Colonic mucosa (tissue), 4 donors: ENCODE measurements at places on chromosomes 5 and 9. TPM values are rescaled to one million over a fixed set of nuclear protein-coding genes. Genes with fewer than 3 reads are reported as not detected.

The BAAT gene
- not detected for total RNA-seq

The TMOD1 gene
- total RNA-seq = 1.0 TPM

The PTGES gene
- 2.6 TPM for total RNA-seq

DNA sequence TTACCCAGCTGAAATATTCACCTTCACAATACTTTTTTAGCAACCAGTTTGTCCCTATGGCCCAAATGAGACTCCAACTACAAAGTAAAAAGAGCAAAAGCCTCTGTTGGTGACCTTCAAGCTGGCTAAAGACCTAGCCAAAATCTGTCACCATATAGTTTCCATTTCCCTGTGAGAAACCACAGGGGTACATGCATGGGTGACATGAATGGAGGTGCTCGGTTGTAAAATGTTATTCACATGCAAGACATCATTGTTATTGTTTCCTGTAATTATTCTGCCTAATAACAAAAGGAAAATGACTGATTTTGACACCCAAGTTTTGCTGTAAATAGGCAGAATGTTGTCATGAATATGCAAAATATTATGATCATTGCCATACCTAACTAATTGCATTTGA is 285.3 kb downstream of the ZNF608 start:
- no peak for DNase-seq

DNA sequence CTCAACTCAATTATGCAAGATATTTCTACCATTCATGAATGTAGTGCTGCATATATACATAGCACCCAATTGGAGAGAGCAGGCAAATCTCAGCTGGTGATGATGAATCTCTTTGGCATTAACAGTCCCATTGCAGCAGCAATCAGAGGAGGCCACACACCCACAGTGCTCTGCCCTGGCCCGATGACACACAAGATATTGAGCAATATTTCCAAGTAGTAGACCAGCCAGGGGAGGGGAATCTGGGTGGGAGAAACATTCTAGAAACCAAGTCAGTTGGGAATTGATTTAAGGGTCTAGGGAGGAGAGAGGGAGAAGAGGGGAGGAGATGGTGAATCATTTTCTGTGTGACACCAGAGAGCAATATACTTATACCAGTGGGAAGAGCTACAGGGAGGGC is 14.9 kb upstream of the C5orf63 start:
- DNase-seq = peak; percentile 29

DNA sequence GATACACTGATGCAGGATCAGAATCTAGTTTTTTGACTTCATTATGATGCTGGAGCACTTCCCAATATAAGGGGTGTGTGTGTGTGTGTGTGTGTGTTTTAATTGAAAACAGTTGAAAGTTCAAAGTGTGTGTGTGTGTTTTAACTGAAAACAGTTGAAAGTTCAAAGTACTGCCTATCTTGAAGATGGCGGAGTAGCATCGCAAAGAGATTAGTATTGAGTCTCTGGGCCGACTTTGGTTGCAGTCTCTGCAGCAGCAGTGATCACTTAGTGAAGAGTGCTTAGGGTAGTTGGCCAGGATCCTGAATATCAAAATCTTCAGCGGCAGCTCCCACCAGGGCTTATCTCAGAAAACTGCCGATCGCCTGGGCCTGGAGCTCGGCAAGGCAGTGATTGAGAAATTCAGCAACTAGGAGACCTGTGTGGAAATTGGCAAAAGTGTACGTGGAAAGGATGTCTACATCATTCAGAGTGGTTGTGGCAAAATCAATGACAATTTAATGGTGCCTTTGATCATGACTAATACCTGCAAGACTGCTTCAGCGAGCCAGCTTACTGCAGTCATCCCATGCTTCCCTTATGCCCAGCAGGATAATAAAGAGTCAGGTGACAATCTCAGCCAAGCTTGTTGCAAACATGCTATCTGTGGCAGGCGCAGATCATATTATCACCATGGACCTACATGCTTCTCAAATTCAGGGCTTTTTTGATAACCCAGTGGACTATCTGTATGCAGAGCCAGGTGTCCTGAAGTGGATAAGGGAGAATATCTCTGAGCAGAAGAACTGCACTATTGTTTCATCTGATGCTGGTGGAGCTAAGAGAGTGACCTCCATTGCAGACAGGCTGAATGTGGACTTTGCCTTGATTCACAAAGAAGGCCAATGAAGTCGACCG is 7.3 kb upstream of the SCAI start:
- no peak for DNase-seq

DNA sequence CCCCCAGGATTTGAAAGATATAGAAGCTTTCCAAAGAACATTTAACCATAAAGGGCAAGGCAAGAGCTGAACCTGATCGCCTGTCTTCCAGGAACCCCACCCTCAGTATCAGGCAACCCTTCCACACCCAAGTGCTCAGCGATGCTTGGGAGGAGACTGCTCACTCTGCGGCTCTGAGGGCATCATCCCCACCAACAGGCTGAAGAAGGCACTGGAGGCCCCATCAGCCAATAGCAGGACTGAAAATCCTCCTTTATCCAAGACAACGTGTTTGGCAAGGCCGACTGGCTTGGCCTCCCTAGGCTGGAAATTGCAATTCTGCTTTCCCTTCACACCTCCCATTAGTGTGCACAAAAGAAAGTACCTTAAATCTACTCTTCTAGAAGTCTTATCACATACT is 1.4 kb upstream of the PPP2CA start:
- DNase-seq = peak; percentile 57

The TMEM167A gene
- 114 TPM for total RNA-seq

The KCTD16 gene
- 0.02 TPM for total RNA-seq

DNA sequence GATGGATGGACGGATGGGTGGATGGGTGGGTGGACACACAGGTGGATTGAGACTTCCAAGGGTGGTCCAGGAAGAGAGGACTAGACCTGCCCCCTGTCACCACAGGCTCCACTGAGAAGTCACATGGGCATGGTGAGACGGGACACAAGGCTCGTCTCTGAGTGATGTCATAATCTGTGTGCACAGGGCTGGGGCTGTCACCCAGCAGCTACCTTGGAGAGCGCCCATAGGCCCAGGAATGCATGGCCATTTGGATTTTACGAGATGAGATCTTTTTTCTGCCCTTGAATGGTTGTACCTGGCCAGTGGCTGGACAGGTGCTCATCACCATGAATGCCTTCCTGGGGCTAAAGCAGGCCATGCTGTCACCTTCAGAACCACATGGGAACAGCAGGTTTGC is 3.1 kb downstream of the OLFM1 start:
- no peak for DNase-seq

- DNase-seq = no peak
These were observed 351.7 kb downstream of the CWC27 start for GRCh38 chr5:65120371-65120967.

DNA sequence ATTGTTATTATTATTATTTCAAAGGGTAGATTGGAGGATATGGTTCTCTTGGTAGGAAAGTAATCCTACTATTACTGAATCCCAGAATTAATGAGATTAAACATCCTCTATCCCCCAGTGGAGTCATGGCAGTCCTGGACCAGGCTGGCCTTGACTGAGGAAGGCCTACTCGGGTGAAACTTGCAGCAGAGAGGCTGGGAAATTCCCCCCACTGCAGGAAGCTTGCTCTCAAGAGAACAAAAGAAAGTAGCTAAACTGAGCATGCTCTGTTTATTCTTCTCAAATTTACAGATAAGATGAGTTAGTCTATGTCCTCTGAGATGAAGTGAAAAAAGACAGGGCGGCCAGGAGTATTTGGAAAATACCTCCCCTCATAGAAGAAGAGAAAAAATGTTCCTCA is 233.9 kb upstream of the RPS23 start:
- DNase-seq = no peak

DNA sequence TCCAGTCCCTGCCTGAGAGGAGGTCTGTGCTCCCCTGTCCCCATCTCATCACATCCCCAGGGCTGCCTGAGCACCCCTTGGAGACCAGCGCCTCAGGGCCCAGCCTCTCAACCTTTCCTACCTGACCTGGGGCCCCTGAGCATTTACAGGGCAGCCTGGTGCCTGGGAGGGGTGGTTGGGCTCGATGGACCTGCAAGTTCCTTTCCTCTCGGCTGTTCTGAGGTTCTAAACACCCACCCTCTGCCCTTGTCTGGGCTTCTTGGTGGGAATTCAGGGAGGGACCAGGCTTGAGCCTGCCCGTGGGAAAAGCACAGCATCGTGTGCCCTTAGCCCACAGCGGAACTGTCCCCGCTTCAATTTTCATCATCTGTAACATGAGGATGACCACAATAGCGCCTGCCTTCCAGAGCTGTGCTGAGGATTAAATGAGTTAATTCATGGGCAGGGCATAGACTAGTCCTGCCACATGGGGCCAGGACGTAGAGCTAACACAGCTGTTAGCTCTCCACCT is 91.0 kb upstream of the SH3PXD2B start:
- DNase-seq = no peak

DNA sequence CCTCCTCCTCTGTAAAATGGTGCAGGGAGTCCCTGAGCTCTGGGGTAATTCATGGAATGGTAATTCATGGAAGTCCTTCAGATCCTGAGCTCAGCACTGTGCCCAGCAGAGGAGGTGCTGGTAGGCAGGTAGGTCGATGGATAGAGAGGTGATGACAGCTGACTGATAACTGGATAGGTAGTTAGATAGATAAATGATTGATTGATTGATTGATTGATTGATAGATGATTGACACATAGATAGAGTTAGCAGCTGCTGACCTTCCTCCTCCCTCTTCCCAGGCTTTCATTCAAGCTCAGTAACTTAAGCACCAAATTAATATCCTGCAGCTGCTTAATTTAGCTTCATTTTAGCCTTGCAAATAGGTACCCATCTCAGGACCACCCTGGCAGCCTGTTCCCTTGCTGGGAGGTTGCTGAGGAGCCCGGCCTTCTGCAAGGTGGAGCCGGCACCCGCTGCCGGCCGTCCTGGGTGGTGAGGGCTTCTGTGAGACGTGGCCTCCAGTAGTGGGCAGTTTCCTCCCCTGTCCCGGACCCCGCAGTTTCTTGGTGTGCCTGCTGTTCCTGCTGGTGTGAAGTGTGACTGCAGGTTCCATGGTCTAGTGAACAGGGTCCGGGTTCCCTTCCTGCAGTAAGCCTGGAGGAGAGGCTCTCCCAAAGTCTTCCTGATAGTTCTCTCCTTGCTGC is 13.4 kb downstream of the OLFM1 start:
- no peak for DNase-seq

GRCh38 chr5:87762631-87763030 is 349.9 kb upstream of the CCNH start:
- no peak for DNase-seq

DNA sequence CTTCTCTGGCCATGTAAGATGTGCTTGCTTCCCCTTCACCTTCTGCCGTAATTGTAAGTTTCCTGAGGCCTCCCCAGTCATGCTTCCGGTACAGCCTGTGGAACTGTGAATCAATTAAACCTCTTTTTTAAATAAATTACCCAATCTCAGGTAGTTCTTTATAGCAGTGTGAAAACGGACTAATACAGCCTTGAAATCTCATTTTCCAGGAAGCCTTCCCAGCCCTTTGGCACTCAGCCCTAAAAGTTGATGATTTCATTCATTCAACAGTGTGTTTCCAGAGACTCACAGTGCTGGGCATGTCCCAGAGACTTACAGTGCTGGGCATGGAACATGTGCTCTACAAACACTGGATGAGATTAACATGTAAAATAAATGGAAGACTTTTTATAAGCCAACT is 135.8 kb downstream of the DCP2 start:
- no peak for DNase-seq

DNA sequence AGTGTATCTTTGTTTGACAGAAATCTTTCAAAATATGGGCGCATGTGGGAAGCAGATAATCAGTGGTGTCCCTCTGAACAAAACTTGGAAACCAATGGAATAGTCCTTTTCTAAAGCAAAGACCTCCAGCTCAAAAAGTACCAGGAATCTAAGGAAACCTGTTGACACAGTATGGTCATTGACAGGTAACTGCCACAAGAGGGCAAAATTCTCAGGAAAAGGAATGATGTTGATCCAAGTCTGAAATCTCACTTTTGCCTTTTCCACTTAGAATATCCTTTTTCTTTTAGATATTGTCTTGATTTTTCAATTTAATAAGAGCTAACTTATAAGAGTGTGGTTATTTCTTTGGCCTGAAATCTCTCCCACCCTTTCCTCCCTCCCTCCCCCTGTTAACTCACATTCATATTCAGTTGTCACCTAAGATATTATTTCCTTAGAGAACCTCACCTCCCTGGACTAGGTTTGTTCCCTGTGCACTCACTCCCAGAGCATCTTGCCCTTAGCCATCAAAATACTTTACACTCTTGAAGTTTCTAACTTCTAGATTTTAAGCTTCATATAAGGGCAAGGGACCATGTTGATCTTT is 59.0 kb upstream of the BARX1 start:
- no peak for DNase-seq

- DNase-seq = no peak
These were observed 48.9 kb downstream of the IL31RA start for GRCh38 chr5:55900068-55900467.

The NUDCD2 gene
- 24.6 TPM for total RNA-seq

The LMX1B gene
- not detected for total RNA-seq

GRCh38 chr5:127313847-127314473 is 23.4 kb downstream of the MEGF10 start:
- DNase-seq = peak; percentile 80

The PCDHB8 gene
- 0.25 TPM for total RNA-seq

DNA sequence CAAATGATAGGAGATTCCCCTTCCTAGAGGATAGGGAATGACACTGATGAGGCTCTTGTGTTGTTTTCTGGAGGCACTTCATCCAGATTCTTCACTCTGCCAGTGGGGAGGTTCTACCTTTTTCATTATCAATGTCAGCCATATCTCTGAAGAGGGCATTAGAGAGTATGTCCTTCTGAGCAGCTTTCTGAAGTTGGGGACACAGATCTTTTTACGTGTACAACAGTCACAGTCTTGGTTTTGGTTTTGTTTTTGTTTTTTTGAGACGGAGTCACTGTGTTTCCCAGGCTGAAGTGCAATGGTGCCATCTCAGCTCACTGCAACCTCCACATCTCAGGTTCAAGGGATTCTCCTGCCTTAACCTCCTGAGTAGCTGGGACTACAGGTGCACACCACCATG is 22.6 kb downstream of the CENPH start:
- no peak for DNase-seq

The PRUNE2 gene
- 12.1 TPM for total RNA-seq

The CDO1 gene
- 0.27 TPM for total RNA-seq

- no peak for DNase-seq
These were observed 26.2 kb downstream of the TYRP1 start for GRCh38 chr9:12719431-12719830.

DNA sequence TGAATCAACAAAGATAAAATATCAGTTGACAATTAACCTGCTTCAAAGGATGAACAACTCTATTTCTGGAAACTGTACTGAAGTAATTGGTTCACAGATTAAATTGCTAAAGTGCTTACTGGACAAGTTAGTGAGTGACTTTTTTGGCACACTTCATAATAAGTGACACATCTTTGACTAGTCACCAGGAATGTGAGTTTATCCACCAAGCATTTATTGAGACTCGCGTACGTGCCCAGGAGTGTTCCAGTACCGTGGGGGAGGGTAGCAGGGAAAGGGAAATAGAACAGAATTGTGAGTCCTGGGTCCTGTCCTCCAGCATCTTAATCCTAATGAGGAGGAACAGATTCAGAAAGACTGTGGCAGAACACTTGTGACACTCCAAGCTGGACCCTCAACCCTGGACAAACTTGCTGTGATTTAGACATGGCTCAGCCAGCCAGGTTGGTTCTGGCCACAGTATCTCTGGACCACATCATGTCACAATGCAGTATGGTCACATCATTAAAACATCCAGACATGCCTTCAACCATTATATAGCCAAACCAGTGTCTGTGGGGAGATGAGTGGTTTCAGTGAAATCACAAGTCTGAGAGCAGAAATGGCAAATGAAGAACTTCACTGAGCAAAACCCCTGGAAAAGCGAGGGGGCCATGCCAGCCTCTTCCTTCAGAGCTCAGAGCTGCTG is 623.1 kb downstream of the BNC2 start:
- no peak for DNase-seq

- no peak for DNase-seq
These were observed 4.7 kb downstream of the DNAI1 start for GRCh38 chr9:34463098-34463900.
